ENCODE measurements at places on chromosomes 11 and 22. TPM values are rescaled to one million over a fixed set of nuclear protein-coding genes. Genes with fewer than 3 reads are reported as not detected.
A peak's percentile ranks its signal among the peaks of the same experiment; 100 is the strongest.

Gene SMIM35
- total RNA-seq, result 1.7 TPM

- DNase-seq, result no peak
These were observed 116.8 kb upstream of the NNMT start for GRCh38 chr11:114179234-114179941.

DNA sequence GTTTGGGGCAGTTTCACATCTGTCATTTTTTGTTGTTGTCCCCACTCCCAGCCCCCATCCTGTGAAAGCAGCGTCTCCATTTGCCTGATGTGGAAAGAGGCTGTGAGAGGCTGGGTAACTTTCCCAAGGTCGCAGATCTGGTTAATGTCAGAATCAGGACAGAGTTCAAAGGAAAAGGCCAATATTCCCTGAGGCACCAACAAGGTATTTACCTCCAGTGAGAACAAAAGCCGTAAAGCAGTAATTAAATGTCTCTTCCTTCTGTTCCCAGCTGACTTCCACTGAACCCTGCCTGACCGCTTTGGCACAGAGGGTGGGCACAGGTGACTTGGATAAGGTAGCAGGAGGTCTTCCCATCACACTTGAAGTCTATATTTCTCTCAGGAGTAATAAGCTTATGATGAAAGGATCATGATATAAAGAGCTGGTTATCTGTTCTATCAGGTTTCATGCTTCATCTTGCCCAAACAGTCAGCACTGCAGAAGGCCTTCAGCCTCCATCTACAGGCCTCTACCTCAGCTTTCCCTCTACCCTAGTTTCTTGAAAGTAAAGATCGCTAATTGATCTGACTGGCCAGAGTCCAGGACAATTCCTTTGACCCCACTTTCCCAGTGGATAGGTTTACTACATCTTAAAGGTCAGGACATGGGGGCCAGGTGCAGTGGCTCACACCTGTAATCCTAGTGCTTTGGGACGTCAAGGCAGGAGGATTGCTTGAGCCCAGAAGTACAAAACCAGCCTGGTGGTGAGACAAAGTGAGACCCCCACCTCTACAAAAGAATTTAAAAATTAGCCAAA lies 9.4 kb downstream of the C11orf91 start:
- DNase-seq, result no peak

GRCh38 chr11:45885274-45885920 lies at the start of gene MAPK8IP1:
MAPK8IP1 (plus strand) TSS chr11:45885651; CDS start chr11:45885821, 170 bp downstream.
- DNase-seq, result peak; percentile 46

GRCh38 chr11:124493016-124493655 lies 47.6 kb upstream of the OR8B8 start:
- no peak for DNase-seq

DNA sequence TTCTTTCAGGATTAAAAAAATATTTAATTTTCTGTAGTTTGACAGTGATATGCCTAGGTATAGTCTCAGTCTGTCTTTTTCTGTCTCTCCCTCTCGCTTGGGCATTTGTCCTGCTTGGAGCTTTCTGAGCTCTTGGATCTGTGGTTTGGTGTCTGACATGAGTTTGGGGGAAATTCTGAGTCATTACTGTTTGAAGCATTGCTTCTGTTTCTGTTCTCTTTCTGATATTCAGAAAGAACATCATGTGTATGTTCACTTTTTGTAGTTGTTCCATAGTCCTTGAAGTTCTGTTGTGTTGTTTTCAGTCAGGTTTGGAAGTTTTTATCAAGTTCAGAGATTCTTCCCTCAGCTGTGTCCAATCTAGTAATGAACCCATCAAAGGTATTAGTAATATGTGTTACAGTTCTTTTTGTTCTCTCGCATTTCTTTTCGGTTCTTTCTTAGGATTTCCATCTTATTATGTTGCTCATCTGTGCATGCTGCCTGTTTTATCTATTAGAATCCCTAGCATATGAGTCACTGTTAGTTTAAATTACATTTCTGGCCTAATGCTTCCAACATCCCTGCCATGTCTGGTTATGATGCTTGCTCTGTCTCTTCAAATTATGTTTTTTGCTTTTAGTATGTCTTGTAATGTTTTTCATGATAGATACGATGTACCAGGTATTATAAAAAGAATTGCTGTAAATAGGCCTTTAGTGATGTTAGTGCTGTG lies 48.4 kb downstream of the DDX10 start:
- no peak for DNase-seq

GRCh38 chr22:33831207-33831606 lies 89.1 kb downstream of the LARGE1 start:
- DNase-seq, result no peak

DNA sequence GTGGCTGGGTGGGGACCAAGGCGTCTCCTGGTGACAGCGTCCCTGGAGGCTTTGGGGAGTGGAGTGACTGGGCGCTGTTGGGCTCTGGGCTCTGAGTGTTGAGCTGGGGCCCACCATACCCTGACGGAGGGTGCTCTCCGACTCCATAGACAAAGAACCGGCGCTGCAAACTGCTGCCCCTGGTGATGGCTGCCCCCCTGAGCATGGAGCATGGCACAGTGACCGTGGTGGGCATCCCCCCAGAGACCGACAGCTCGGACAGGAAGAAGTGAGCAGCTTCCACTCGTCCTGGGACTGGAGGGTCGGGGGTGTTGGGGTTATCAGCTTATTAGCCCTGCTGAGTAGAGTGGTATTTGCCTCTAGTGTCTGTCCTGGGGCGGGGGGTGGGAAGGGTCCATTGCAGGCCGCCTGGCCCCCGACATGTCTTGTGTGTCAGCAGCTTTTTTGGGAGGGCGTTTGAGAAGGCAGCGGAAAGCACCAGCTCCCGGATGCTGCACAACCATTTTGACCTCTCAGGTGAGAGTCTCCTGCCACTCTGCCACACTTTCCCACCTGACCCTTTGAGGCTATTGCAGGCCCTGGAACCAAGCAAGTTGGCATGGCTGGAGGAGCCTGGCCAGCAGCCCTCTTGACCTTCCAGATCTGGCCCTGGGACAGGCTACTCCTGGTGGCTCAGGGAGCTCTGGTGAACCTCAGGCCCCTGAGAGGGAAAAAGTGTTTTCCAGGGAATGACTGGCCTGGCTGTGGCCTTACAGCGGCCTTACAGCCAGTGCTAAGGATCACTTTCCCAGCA lies 7.6 kb downstream of the CLDN5 start:
- no peak for DNase-seq

DNA sequence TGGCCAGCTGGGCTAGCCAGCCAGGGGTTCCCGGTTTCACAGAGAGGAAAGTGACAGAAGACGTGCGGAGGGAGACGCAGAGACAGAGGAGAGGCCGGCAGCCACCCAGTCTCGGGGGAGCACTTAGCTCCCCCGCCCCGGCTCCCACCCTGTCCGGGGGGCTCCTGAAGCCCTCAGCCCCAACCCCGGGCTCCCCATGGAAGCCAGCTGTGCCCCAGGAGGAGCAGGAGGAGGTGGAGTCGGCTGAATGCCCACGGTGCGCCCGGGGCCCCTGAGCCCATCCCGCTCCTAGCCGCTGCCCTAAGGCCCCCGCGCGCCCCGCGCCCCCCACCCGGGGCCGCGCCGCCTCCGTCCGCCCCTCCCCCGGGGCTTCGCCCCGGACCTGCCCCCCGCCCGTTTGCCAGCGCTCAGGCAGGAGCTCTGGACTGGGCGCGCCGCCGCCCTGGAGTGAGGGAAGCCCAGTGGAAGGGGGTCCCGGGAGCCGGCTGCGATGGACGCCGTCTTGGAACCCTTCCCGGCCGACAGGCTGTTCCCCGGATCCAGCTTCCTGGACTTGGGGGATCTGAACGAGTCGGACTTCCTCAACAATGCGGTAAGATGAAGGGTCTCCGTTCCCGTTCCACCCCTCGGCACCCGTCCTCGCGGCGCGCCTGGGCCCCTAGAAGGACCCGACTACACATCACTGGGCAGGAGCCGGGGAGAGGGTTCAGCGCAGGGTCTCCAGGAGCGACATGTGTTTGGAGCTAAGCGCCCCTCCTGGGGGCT lies at the start of gene CREB3L1:
CREB3L1 (plus strand) TSS at position 41 of the 765 bp plus-strand sequence; CDS start at position 491, 450 bp downstream.
- DNase-seq, result no peak

Gene SH3BP1
- total RNA-seq, result 117 TPM

DNA sequence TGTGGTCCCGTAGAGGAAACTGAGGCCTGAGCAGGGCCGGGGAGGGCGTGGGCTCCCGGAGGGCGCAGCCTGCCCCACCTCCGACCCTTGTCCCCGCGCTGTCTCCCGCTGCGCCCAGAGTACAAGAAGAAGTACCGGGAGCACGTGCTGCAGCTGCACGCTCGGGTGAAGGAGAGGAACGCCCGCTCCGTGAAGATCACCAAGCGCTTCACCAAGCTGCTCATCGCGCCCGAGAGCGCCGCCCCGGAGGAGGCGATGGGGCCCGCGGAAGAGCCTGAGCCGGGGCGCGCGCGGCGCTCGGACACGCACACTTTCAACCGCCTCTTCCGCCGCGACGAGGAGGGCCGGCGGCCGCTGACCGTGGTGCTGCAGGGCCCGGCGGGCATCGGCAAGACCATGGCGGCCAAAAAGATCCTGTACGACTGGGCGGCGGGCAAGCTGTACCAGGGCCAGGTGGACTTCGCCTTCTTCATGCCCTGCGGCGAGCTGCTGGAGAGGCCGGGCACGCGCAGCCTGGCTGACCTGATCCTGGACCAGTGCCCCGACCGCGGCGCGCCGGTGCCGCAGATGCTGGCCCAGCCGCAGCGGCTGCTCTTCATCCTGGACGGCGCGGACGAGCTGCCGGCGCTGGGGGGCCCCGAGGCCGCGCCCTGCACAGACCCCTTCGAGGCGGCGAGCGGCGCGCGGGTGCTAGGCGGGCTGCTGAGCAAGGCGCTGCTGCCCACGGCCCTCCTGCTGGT lies 1.9 kb downstream of the NLRP6 start:
- peak; percentile 50 for DNase-seq

DNA sequence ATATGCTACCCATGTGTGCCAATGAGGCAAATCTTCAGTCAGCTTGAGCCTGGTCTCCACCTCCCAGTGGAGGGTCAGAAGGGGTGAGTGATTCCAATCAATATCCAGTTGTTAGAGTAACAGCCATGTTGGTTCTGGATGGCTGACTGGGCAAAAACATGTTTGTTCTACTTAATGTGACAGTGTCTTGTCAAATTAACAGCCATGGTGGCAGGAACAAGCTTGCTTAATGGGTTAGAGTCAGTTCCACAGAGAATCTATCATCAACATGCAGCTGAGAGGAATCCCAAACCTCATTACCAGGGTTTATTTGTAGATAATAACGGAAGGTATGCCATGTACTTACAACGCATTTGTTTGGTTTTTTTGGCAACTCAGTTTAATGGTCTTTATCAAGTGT lies 133.2 kb downstream of the SLC17A6 start:
- no peak for DNase-seq

DNA sequence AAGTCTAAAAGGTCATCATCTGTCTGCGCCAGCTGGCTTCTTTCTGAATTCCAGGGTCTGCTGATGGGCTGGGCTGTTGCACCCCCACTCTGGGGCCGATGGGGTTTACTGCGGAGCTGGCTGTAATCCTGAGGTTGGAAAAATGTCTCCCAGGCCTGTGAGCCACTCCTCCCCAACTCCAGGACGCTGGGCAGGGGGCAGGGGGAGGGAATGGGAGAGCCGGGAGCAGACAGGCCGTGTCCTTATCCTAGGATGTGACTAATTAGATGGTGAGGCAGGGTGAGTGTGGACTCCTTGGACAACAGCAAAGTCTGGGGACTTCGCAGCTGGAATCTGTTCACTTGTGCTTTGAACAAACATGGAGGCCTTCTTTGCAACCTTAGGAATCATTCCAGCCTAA lies 48.7 kb downstream of the LRRC32 start:
- no peak for DNase-seq

Gene TNNI2
- 0.27 TPM for total RNA-seq
